ENCODE measurements at places on chromosomes 5 and 9.
A peak's percentile ranks its signal among the peaks of the same experiment; 100 is the strongest.

- no peak for DNase-seq
Measured at GRCh38 chr5:143131972-143132371, 271.5 kb downstream of the NR3C1 start.

GRCh38 chr5:170434966-170435605, 45.9 kb upstream of the KCNMB1 start:
- peak; percentile 10 for DNase-seq

DNA sequence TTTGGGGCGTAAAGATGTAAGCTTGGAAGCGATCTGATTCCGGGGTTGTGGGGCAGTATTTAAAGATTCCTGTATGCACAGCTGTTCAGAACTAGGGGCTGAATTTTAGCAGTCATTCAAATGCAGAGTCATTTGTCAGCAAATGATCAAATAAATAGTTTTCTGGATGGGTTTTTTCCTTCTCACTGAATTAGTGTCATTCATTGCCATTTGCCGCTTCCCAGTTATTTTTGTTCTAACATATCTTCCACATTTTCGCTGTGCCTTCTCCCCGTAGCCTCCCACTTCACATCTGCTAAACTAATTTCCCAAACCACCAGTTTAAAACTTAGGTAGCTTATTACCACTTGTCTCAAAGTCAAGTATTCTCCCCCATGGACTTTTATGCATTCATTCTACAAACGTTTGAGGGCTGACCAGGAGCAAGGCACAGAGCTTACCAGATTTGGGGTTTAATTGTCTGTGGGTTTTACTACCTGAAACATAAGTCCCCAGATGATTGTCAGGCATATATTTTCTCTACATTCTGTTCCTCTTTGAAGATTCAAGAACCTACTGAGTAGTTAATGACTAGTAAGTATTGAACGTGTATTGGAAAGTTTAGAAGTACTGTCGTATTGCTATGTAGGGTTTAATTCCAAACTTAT, 41.3 kb upstream of the CKMT2 start:
- no peak for DNase-seq

- no peak for DNase-seq
Measured at GRCh38 chr5:140145818-140146522, 20.2 kb downstream of the IGIP start.

GRCh38 chr9:107738789-107739188, 249.2 kb upstream of the KLF4 start:
- no peak for DNase-seq

DNA sequence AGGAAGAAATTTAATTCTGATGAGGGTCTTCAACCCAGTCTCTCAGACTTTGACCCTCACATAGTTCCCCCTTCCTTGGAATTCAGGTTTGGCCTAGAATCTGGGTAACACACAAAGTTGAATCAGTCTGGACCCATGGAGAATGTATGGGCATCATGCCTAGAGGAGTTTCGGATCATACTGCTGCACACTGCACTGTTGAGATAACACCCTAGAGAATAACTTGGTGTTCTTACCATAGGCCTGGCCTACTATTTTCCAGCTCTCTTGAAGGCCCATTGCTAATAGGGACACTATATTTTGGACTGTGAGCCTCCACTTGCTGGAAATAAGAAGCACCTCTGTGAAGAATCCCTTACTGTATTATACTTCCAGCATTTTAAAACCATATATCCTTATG, 413.5 kb downstream of the PLK2 start:
- DNase-seq, result no peak

GRCh38 chr9:85941966-85942912, 1.3 kb downstream of the NAA35 start:
- no peak for DNase-seq

GRCh38 chr9:35771075-35771433, 17.0 kb upstream of the MSMP start:
- no peak for DNase-seq

DNA sequence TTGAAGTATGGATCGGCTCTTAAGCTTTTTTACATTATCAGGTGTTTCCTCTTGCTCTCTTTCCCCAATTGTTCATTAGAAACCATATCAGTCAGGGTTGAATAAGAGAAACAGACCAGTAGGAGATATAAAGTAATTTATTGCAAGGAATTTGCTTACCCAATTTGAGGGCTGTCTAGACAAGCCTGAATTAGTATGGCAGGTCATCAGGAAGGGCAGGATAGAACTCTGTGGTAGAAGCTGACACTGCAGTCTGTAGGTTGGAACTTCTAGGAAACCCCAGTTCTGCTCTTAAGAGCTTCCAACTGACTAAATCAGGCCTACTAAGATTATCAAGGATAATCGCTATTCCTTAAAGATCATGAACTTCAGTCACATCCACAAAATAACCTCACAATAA, 24.3 kb downstream of the ISOC1 start:
- DNase-seq, result no peak

DNA sequence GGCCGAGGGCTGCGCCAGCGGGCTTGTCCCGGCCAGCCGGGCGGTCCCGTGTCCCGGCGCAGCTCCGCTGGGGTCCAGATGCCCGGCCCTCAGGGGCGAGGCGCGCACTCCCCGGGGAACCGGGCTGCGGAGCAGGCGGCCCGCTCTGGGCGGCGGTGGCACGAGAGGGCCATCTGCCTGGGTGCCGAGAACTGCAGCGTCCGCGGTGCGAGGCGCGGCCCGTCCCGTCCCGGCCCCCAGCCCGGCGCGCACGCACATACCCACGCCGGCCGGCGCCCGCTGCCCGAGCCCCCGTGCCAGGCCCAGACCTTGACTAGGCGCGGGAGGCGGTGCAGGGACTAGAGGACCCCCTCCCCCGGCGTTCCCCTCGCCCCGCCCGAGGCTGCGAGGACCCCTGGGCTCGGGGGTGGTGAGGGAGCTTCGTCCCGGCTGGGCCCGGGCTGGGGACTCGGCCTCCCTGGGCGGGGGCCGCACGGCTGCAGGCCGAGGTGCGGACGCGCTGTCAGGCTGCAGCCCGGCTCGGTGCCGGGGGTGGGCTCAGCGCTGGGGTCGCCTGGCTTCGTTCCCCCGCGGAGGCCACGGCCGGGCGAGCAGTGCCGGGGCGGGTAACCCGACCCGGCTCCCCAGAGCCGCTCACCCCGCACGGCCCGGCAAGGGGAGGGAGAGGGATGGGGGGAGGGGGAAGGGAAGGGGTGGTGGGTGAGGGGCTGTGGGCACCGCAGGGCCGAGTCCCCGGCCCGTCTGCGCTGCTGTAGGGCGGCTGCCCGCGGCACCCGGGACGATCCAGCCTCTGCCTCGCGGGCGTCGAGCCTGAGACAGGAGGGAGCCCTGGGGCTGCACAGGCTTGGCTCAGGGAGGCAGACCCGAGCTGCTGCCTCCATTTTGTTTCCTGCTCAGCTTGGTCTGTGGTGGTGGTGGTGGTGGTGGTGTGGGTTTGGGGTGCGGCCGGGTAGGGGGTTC, 1.2 kb upstream of the NSD1 start:
- DNase-seq, result no peak

GRCh38 chr5:1367149-1367548, 22.2 kb upstream of the CLPTM1L start:
- no peak for DNase-seq

DNA sequence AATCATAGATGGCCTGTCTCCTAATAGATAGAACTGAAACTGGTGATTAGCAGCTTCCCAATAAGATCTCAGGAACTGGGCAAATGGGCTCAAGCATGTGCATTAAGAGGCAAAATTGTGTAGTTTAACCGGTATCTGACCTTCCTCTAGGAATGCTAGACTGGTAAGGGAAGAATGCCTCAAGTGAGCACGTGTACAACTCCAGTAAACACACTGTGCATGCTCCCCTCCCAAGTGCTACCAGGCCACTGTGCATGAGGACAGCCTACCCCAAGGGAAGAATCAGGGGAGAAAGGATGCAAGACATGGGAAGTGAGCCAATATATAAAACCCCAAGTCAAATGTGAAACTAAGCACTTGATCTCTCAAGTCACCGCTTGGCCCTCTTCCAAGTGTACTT, 1157.4 kb upstream of the CDH18 start:
- DNase-seq, result no peak

DNA sequence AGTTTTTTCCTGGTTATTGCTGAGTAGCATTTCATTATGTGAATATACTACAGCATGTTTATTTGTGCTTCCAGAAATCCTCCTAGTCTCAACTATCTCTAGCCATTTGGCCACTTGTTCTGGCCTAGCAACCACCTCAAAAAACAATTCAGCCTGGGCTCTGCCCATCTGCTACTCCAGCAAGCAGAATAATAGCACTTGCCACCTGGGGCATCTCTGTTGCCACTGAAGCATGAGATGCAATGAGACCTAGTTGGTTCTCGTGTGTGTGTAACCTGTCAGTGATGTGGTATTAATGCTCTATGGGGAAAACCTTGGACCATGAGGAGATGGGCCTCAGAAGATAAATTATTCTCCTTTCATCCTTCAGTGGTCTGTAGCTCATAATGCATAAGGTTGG, 129.5 kb downstream of the RNF180 start:
- no peak for DNase-seq

GRCh38 chr5:135391116-135391868, 7.7 kb downstream of the MACROH2A1 start:
- no peak for DNase-seq

- DNase-seq, result no peak
Measured at GRCh38 chr5:119387945-119388618, 32.3 kb downstream of the TNFAIP8 start.

DNA sequence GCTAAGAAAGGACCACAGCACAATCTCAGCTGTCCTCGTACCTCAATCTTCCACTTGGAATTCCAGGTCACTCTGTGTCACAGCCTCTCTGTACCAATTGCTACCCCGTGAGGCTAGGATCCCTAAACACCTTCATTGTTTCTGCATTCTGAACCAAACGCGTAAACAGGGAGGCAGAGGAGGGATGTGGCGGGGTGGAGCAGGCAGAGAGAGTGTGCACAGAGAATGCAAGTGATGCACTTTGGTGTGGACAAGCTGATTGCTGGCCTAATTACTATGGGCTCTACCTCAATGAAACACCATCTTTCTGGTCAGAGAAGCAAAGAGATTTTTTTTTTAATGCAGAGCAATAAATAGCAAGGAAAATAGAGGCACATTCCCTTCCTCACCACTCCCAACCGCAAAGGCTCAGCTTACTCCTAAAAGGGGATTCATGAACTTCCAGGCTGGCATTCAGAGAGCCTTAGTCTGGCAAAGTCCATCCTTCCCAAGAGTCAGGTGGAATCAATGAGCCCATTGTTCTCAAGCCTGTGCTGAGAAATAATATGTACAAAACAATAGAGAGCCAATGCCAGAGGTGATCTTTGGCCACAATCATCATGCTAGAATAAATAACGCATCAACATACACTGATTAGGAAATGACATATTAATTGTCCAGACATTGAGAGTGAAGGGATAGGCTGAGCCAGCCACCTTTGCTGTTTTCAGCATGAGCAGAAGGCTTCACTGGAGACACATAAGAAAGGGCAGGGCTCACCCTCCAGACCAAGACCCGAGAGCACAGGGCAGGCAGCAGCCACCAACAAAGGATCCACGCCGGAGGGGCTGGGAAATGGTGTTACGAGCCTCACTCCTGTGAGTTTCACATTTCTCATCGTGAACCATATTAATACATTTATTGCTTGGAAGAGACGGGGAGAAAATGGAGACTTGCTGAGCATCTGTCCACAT, 278.8 kb downstream of the ENC1 start:
- DNase-seq, result no peak

- no peak for DNase-seq
Measured at GRCh38 chr9:37835821-37836220, 35.2 kb downstream of the DCAF10 start.

- DNase-seq, result no peak
Measured at GRCh38 chr5:39479537-39479936, 54.8 kb upstream of the DAB2 start.

DNA sequence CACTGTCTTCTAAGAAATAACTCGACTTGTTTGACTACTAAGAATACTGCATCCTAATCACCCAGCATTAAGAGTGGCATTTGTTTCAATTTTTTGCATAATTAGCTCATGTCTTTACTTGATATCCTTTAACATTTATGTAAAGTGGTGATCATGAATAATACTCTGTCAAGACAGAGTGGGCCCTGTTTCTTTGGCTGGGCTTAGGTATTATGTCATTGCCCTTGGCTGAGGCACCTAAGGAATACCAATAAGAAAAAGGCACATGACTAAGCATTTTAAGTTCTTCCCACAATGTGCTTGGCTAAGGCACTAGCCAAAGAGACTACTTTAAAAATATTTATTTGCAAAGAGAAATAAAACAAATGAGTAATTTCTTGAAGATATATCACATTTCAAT, 308.1 kb downstream of the CTNND2 start:
- DNase-seq, result no peak

GRCh38 chr5:80895523-80895922, 64.6 kb upstream of the RASGRF2 start:
- DNase-seq, result no peak

GRCh38 chr9:116238225-116238624, 84.6 kb downstream of the PAPPA start:
- no peak for DNase-seq

GRCh38 chr5:151296478-151296830, 7.1 kb downstream of the SLC36A3 start:
- no peak for DNase-seq

DNA sequence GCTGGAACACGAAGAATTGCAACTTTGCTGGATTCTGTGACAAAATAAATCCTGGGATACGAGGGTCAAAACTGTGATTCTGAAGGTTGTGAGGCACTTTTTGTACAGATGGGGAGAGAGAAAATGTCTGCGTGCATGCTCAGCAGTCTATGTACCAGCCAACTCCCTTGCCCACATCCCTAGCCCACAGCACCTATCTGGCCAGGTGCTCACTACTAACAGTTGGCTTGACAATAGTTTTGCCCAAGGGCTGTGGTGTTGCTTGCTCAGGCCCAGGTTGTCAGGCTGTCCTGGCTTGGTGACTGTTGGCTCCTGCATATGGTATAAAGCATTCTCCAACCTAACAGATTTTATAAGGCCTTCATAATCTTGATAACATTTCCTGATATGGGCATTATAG, 102.0 kb downstream of the DMRT2 start:
- DNase-seq, result no peak

GRCh38 chr5:113201715-113202114, 225.1 kb downstream of the DCP2 start:
- no peak for DNase-seq

- DNase-seq, result no peak
Measured at GRCh38 chr9:113756476-113757192, 119.5 kb upstream of the ZNF618 start.

DNA sequence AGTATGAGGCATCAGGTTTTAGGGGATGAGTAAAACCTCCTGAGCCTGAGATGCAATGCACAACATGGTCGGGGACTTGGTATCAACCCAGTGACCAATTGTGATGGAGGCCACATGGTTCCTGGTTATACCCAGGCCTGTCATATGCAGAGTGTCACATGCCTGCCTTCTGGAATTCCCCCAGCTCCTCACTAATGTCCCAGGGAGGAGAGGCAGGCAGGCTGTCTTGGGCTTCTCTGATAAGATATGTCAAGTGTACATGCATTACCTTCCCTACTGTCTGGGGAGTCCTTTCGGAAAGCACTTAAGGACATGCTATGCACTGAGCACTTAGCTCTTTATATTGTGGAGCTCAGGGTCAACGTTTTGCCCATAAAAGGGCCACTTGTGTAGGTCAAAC, 14.2 kb upstream of the PALM2AKAP2 start:
- no peak for DNase-seq

- no peak for DNase-seq
Measured at GRCh38 chr5:113446358-113446927, 11.7 kb upstream of the TSSK1B start.

GRCh38 chr5:56294354-56294753, 61.2 kb upstream of the ANKRD55 start:
- DNase-seq, result no peak

- DNase-seq, result no peak
Measured at GRCh38 chr9:72460342-72461312, 60.8 kb upstream of the TMC1 start.
